ENCODE measurements at places on chromosomes 13 and 19.

- DNase-seq: peak; percentile 29
Observed at GRCh38 chr13:98869408-98870090, 108.3 kb downstream of the DOCK9 start.

DNA sequence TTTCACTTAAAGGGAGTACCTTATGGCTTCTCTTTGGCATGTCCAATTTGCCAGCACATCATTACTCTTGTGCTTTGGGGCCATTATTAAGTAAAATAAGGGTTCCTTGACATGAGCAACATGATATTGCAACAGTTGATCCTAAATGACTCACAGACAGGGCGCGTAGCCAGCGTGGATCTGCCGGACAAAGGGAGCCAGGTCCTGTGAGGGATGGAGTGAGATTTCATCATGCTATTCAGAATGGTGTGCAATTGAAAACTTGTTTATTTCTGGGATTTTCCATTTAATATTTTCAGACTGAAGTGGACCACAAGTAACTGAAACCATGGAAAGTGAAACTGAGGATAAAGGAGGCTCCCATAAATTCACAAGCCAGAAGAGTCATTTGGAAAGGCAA lies 48.6 kb upstream of the WASF3 start:
- peak; percentile 89 for DNase-seq

DNA sequence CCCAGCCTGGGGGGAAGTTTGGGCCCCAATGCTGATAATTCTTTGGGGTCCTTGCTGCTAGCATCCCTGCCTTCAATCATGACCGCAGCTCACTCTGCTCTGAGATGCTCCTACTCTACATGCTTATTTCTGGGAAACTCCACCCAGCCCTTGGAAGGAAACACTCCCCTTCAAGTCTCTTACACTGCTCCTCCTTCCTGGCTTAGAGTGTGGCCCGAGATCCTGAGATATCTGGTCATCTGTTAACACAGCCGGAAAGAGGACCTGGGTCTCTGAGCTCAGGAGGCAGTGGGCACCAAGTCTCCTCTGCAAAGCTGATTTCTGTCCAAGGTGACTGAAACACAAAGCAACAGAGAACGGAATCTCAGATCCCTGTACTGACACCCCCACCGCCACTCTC lies 33.0 kb downstream of the CYP4F2 start:
- DNase-seq: no peak

DNA sequence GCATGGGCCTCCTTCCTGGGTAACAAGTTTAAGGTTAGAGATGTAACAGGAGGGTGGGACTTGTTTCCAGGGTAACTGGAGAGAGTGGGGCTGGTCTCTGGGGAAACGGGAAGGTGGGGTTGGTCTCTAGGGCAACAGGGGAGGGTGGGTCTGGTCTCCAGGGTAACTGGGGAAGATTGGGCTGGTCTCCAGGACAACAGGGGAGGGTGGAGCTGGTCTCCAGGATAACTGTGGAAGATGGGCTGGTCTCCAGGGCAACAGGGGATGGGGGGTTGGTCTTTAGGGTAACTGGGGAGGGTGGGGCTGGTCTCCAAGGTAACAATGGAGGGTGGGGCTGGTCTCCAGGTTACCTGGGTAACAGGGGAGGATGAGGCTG lies 36.5 kb downstream of the SPTBN4 start:
- DNase-seq: no peak

- peak; percentile 56 for DNase-seq
Observed at GRCh38 chr19:38654628-38655055, 7.2 kb downstream of the ACTN4 start.

- no peak for DNase-seq
Observed at GRCh38 chr19:5864725-5865486, 5.4 kb downstream of the FUT5 start.

DNA sequence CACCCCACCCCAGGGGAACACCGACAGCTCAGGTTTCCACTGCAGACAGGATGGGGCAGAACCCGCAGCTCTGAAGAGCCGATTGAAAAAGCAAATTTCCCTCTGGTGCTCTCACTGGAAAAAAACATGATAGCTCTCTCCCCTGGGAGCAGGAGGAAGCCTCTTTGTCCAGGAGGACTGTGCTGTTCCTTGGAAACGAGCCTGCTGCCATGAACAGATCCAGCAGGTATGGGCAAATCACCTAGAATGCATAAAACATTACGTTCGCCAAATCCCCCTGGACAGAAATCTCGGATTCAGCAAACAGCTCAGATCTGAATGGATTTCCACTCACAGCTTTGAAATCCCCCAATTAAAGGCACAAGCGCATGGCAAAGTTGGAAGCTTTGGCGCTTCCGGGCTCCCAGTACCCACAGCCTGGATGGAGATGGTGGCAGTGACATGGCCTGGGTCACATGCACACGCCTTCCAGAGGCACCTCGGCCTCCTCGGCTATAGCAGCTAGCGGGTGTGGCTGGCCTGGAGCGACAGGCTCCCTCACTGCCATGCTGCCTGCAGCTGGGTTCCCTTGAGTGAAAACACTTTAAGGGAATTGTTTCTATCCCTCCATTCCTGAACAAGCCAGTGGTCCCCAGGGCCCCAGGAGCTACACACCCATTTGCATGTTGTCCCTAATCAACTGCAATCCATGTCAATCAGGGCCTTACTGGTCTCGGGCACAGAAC lies 59.1 kb downstream of the CEBPG start:
- DNase-seq: no peak

DNA sequence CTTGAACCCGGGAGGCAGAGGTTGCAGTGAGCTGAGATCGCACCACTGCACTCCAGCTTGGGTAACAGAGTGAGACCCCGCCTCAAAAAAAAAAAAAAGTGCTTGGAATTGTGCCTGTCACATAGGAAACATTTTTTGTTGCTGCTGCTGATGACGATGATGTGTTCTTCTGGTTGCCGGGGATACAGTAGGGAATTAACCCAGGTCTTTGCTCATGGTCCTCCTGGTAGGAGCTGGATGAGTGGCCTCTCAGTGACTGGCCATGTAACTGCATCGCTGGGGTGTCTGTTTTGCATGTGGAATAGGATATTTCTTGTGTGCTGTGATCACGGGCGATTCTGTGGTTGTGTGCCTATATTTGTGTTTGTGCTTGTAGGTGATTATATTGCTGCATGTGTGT lies 4.7 kb upstream of the CNFN start:
- DNase-seq: no peak

GRCh38 chr13:59391696-59392095 lies 772.0 kb downstream of the DIAPH3 start:
- peak; percentile 59 for DNase-seq

DNA sequence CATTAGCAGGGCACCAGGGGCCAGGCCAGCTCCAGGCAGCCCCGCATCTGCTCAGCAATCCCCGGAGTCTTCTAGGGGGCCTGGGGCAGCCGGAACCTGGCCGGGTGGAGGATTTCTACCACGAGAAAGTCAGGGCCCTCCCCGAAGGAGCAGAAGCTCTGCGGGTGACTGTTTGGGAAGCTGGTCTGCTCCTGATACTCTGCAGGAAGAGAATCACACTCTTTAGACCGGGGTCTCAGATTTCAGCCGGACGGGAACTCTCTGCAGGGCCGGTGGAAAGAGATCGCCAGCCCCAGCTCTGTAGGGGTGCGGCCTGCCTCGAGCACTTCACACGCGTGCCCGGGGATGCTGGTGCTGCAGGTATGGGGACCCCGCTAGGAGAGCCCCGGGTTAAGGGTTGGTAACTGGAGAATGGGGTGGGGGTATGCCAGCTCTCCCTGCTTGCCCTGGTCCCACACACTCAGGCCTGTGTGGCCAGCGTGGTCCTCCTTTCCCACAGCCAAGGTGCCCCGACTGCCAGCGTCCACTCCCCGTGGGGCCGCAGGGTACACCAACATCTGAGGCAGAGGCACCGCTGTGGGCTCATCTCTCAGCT lies 20.1 kb downstream of the RASA3 start:
- DNase-seq: no peak

DNA sequence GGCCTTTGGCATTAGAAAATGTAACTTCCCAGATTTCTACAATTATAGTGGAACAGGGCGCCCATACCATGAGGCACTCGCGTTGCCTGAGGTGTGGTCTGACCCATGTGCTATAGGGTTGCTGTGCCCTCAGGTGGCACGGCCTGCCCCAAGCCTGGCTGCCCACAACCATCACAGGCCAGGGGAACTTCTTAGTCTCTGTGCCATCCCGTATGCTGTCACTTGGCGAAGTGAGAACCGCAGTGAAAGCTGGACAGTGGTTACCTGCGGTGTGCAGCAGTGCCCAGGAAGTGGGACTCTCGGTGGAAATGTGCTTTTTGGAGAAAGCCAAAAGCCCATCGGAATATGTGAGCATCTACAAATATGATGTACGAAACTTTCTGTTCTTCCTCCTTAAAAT lies 88.2 kb upstream of the GPR183 start:
- DNase-seq: no peak

DNA sequence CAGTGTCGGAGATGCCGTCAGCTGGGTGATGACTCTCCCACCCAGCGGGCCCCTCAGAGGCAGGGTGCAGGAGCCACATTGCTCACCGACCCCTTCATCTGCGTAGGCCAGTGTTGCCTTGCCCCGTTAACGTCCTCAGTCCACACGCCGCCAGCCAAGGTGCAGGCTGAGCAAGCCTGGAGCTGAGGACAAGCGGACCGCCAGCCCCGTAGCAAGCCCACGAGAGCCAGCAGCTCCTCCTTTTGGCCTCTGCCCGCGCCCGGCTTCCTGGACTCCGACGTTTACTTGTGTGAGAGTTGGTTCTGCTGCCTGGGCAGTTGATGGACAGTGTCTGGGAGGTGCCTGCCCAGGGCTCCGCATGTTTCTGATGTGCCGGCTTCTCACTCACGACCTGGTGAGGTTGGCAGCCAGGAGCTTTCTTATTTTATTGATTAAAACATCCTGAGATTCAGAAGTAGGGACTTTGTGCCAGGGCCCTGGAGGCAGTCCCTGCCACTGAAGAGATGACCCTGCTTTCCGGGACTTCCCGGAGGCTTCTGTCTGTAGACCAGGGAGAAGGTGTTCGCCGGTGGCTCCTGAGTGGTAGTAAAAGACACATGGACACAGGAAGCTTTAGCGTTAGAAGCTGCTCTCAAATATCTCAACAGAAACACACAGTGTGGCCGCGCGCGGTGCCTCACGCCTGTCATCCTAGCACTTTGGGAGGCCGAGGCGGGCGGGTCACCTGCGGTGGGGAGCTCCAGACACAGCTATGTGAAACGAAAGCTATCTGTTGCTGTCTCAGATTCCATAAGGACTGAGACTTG lies 5.8 kb downstream of the DAZAP1 start:
- DNase-seq: no peak

Measured in ELR (cell line).